PC-9 (cell line): ENCODE measurements at places on chromosomes 5 and 9. TPM values are rescaled to one million over a fixed set of nuclear protein-coding genes. Genes with fewer than 3 reads are reported as not detected.

The IL13 gene
- total RNA-seq, result not detected in 2 replicates

The PCBD2 gene
- total RNA-seq, result 14.5 and 17.6 TPM in 2 replicates

The RGS3 gene
- total RNA-seq, result 61.8 and 75.8 TPM in 2 replicates

The RAPGEF6 gene
- 17.1 and 21.9 TPM in 2 replicates for total RNA-seq

The SOX30 gene
- 0.11 TPM in 1 of 2 replicates, not detected in the other for total RNA-seq

The FSTL4 gene
- not detected in 2 replicates for total RNA-seq

The GABRA1 gene
- total RNA-seq, result not detected in 2 replicates

The ESM1 gene
- total RNA-seq, result 0.15 TPM in 1 of 2 replicates, not detected in the other

The WNK2 gene
- 44.6 and 61.3 TPM in 2 replicates for total RNA-seq

The LHX3 gene
- total RNA-seq, result 0.22 and 0.43 TPM in 2 replicates

The ZNF883 gene
- total RNA-seq, result 1.7 and 2.2 TPM in 2 replicates

DNA sequence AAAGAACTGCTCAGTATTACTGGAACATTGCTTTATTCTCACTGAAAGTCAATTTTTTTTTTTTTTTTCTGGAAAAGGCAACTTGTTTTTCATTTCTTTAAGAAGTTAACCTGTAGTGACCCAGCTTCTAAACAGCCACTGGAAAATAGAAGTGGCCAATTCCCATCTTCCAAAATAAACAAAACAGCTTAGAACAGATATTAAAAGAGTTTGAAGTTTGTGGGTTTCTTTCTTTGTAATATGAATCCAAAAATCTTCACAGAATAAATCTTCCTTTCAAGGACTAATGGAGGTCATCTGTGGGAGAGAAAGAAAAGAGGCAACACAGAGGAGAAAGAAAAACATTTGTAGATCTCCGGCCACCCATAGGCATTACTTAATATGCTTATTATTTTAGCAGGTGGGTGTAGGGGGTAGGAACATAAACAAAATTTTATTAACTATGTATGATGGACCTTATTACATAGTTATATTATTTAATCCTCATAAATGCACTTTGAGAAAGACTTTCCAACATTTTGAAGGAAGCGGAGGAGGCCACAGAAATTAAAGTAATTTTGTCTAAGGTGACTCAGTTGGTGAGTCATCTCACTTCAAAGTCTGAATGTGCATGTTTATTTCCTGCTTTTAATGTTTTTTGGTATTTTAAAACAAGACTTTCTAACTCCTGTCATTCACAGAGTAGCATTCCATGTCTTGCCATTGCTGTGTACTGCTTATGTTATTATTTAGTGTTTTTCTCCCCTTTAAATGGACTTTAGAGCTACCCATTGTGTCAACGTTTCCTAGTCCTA lies 1791.8 kb upstream of the WWC1 start:
- no peaks in the 10 kb centered on the region for H3K4me1 ChIP-seq
- DNase-seq, result no peak
- no peak overlapping the region for H3K4me3 ChIP-seq
- no peak overlapping the region for H3K27ac ChIP-seq
- H3K27me3 ChIP-seq, result no peaks in the 10 kb centered on the region
- no peaks in the 10 kb centered on the region for H3K36me3 ChIP-seq

GRCh38 chr9:95815133-95815532 lies 60.4 kb upstream of the ERCC6L2 start:
- no peaks in the 10 kb centered on the region for H3K36me3 ChIP-seq
- no peak overlapping the region for H3K27ac ChIP-seq
- H3K27me3 ChIP-seq, result no peaks in the 10 kb centered on the region
- H3K4me3 ChIP-seq, result no peak overlapping the region
- H3K4me1 ChIP-seq, result no peaks in the 10 kb centered on the region

GRCh38 chr9:70058569-70059116 lies 15.0 kb downstream of the MAMDC2 start:
- no peaks in the 10 kb centered on the region for H3K27me3 ChIP-seq
- no peak overlapping the region for H3K4me3 ChIP-seq

DNA sequence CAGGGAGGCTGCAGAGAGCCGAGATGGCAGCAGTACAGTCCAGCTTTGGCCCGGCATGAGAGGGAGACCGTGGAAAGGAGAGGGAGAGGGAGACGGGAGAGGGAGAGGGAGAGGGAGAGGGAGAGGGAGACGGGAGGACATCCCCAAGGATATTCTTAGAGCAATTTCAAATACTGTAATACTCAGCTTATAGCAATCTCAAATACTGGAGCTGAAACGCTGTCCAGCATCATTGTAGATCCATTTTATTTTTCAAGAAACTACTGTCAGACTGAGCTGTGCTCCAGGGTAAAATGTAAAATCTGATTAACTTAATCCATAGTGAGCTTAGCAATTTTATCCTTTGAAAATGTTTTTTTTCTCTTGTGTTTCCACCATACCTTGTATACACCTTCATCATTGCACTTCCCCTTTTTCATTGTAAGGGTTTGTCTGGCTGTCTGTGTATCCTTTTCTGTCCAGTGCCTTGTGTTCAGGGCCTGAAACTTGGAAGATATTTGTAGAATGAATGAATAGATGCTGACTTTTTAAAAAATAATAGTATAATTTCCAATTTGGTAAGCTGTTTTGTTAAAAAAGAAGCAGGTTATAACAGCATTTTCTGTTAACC lies 64.0 kb upstream of the LRRC70 start:
- H3K4me3 ChIP-seq, result no peak overlapping the region
- no peaks in the 10 kb centered on the region for H3K36me3 ChIP-seq
- no peak overlapping the region for H3K27ac ChIP-seq
- no peaks in the 10 kb centered on the region for H3K27me3 ChIP-seq
- no peak for DNase-seq

DNA sequence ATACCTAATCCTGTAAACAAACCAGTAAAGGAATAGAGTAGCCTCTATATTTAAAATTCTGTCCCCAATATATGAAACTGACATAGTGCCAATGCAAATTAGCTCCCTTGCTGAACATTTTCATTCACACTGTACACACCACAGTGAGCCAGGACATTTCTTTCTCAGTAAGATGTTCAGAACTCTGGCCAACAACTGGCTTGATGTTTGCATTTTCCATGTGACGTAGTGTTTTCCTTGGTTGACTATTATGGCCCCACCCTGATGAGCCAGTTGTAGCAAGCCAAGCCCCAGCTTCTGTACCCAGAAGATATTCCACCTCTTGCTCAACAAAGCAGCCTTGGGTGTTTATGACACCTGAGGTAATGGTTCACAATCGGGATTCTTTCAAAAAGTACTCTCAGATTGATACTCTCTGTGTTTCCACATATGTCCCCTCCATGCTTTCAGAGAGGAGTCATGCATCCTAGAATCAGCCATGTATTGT lies 17.7 kb upstream of the ANXA1 start:
- no peak for DNase-seq
- no peak overlapping the region for H3K4me3 ChIP-seq
- H3K4me1 ChIP-seq, result peaks cover 40% of the 10 kb centered on the region

- no peaks in the 10 kb centered on the region for H3K4me1 ChIP-seq
- H3K27me3 ChIP-seq, result no peaks in the 10 kb centered on the region
- peak; percentile 14 for DNase-seq
- H3K36me3 ChIP-seq, result no peaks in the 10 kb centered on the region
- H3K4me3 ChIP-seq, result no peak overlapping the region
- no peak overlapping the region for H3K27ac ChIP-seq
Observed at GRCh38 chr5:51033215-51033614, 350.0 kb upstream of the ISL1 start.

DNA sequence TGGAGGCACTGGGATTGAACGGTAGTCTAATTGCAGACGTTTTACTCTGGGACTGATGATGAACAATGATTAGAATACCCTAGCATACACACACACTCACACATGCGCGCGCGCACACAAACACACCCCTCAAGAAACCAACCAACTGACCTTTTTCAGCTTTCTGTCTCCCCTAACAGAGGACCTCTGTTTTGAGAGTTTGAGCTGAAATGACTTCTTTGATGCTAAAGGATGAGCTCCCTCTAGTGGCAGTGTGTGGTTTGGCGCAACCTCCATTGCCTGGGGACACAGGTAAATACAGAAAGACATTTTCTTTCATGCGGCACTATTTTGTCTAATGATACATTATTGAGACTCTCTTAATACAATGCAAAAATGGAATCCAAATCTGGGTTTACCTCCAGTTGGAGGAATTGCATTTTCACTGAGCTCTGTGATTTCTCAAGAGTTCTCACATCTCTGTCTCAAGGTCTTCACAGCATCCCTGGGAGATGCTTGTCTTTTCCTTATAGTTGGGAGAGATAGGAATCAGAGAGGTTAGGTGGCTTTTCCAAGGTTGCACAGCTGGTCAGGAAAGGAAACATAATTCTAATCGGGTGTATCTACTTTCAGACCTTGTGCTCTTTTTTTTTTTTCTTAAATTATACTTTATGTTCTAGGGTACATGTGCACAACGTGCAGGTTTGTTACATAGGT lies 187.5 kb downstream of the TMEM38B start:
- peak; percentile 69 for DNase-seq
- H3K27me3 ChIP-seq, result no peaks in the 10 kb centered on the region
- H3K36me3 ChIP-seq, result no peaks in the 10 kb centered on the region
- H3K4me3 ChIP-seq, result no peak overlapping the region

GRCh38 chr9:93651521-93651950 lies 75.2 kb downstream of the PHF2 start:
- peaks cover 9% of the 10 kb centered on the region; the same call in 1 of the 2 replicates for H3K36me3 ChIP-seq
- H3K4me3 ChIP-seq, result no peak overlapping the region
- DNase-seq, result no peak
- H3K27me3 ChIP-seq, result no peaks in the 10 kb centered on the region

GRCh38 chr9:132167192-132167591 lies 5.3 kb downstream of the NTNG2 start:
- no peaks in the 10 kb centered on the region for H3K36me3 ChIP-seq
- H3K4me3 ChIP-seq, result no peak overlapping the region
- H3K4me1 ChIP-seq, result no peaks in the 10 kb centered on the region
- peaks cover 91% of the 10 kb centered on the region for H3K27me3 ChIP-seq

GRCh38 chr9:92133949-92134604 lies 18.9 kb upstream of the SPTLC1 start:
- H3K27me3 ChIP-seq, result 0 out of 2 replicates have a peak, but pooled peaks cover 10% of the 10 kb centered on the region
- peak; percentile 82 for DNase-seq
- H3K27ac ChIP-seq, result no peak overlapping the region
- no peaks in the 10 kb centered on the region for H3K4me1 ChIP-seq

- no peak for DNase-seq
- H3K4me1 ChIP-seq, result no peaks in the 10 kb centered on the region; the same call in 1 of the 2 replicates
- H3K27me3 ChIP-seq, result no peaks in the 10 kb centered on the region
- no peak overlapping the region for H3K27ac ChIP-seq
- no peaks in the 10 kb centered on the region for H3K36me3 ChIP-seq
Observed at GRCh38 chr9:116081435-116082115, 72.0 kb upstream of the PAPPA start.

GRCh38 chr5:150653145-150653761 lies 7.8 kb upstream of the MYOZ3 start:
- H3K36me3 ChIP-seq, result no peaks in the 10 kb centered on the region
- H3K4me1 ChIP-seq, result 0 out of 2 replicates have a peak, but pooled peaks cover 9% of the 10 kb centered on the region
- no peaks in the 10 kb centered on the region for H3K27me3 ChIP-seq
- H3K4me3 ChIP-seq, result no peak overlapping the region
- no peak overlapping the region for H3K27ac ChIP-seq

DNA sequence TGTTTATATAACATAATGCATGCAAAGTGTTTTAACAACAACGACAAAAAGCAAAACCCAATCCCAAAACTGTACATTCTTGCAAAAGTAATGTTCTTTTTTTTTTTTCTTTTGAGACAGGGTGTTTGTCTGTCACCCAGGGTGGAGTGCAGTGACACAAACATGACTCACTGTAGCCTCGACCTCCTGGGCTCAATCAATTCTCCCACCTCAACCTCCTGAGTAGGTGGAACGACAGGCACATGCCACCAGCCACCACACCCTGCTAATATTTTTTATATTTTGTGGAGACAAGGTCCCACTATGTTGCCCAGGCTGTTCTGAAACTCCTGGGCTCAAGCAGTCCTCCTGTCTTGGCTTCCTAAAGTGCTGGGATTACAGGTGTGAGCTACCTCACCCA lies 13.6 kb upstream of the HAVCR1 start:
- H3K4me1 ChIP-seq, result peaks cover 20% of the 10 kb centered on the region
- H3K4me3 ChIP-seq, result no peak overlapping the region
- peak; percentile 46 for DNase-seq
- peak overlapping the region; percentile 54 for H3K27ac ChIP-seq
- no peaks in the 10 kb centered on the region for H3K27me3 ChIP-seq

DNA sequence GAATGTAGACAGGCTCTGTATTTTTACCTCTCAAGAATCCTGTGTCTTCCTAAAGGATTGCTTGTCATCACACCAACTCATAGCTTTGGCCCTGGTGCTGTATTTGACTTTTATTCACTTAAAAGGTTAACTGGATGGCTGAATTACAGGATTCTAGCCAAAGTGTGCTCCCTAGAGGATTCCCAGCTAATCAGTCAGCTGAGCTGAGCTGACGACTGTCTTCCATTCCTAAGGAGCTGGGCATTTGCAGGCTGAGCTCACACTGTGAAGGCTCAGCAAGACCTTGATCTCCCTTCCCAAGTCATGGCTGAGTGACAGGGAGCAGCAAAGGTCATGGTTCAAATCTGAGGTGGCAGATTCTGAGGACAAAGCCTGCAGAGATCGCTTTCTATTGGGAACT lies 59.0 kb upstream of the PALM2AKAP2 start:
- H3K27me3 ChIP-seq, result no peaks in the 10 kb centered on the region
- peaks cover 32% of the 10 kb centered on the region for H3K4me1 ChIP-seq
- no peak overlapping the region for H3K27ac ChIP-seq
- no peak for DNase-seq
- H3K4me3 ChIP-seq, result no peak overlapping the region

DNA sequence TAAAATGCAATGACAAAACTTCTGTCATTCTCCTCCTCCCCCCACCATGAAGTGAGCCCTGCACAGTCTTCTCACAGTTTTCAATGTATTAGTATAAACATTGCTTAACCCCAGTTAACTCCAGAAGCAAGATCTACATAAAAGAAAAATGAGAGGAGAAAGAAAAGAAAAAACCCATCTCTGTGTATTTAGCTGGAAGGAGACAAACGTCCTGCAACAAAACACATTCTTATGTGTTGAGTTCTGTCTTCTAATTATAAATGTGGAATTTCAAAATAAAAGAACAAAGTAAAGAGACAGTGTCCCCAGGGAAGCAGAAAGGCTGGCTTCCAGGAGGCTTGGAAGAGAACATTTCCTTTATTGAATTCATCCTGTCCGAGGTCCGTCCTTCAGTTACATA lies 491.9 kb upstream of the TUSC1 start:
- no peak overlapping the region for H3K27ac ChIP-seq
- no peak for DNase-seq
- peaks cover 8% of the 10 kb centered on the region; the same call in 1 of the 2 replicates for H3K4me1 ChIP-seq
- H3K4me3 ChIP-seq, result no peak overlapping the region
- no peaks in the 10 kb centered on the region for H3K36me3 ChIP-seq
- H3K27me3 ChIP-seq, result no peaks in the 10 kb centered on the region

DNA sequence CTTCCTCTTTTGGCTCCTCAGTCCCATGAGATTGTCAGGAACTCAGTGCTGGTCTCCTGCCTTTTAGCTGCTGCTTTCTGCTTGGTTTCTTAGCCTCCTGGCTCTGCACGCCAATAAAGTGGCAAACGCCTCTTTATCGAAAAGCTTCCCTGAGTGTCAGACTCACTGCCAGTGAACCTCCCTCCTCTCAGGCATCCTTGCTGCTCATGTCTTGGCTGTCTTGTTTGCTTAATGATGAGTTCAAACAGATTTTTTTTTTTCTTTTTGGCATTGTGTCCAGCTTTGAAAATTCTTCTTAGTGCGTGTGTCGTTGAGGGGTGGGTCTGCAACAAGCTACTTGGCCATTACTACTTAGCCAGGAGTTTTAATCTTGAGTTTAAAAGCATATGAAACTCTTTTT lies 14.9 kb downstream of the RASGRF2 start:
- H3K27ac ChIP-seq, result no peak overlapping the region
- H3K27me3 ChIP-seq, result no peaks in the 10 kb centered on the region
- H3K4me3 ChIP-seq, result no peak overlapping the region
- DNase-seq, result no peak
- H3K36me3 ChIP-seq, result no peaks in the 10 kb centered on the region
